ENCODE measurements at places on chromosomes 11 and 22. TPM values are rescaled to one million over a fixed set of nuclear protein-coding genes. Genes with fewer than 3 reads are reported as not detected.

Gene C22orf42
- total RNA-seq = not detected

Gene KCTD14
- 1.3 TPM for total RNA-seq

Gene APLNR
- not detected for total RNA-seq

Gene CEND1
- not detected for total RNA-seq

Gene ANO5
- 0.26 TPM for total RNA-seq

Gene HTR3B
- total RNA-seq = not detected

Gene BRSK2
- not detected for total RNA-seq

Gene MMP7
- not detected for total RNA-seq

Gene NRXN2
- not detected for total RNA-seq

Gene APOL6
- total RNA-seq = 6.1 TPM

Gene KRTAP5-1
- not detected for total RNA-seq

Gene DBX1
- total RNA-seq = not detected

Gene OR5W2
- not detected for total RNA-seq

Gene TRIM3
- total RNA-seq = 7.6 TPM

Gene CTSW
- not detected for total RNA-seq

Gene PTPRCAP
- total RNA-seq = 0.51 TPM

Gene OR5M8
- not detected for total RNA-seq

Gene CNTN5
- not detected for total RNA-seq

Gene NUP50
- total RNA-seq = 74.2 TPM

Gene PVALB
- not detected for total RNA-seq

Gene SMCO4
- total RNA-seq = 2.4 TPM

Gene PANX2
- 0.26 TPM for total RNA-seq

Gene XKR3
- total RNA-seq = not detected

Gene HEPHL1
- total RNA-seq = 0.51 TPM

Gene CCDC157
- total RNA-seq = 0.38 TPM

Gene OR5B21
- not detected for total RNA-seq

Gene TEAD1
- total RNA-seq = 17.6 TPM

Gene FGF4
- total RNA-seq = not detected

Gene ALDH3B1
- total RNA-seq = 6.1 TPM

Gene CCDC34
- total RNA-seq = 1.3 TPM

Gene OR8G5
- total RNA-seq = not detected

Gene SYT13
- not detected for total RNA-seq

Gene OR52H1
- total RNA-seq = not detected

Gene ARRB1
- total RNA-seq = 0.64 TPM

Gene ASCL2
- 0.79 TPM for total RNA-seq

Gene RNH1
- 427 TPM for total RNA-seq

Gene MMP8
- not detected for total RNA-seq

Gene LRRN4CL
- total RNA-seq = 0.26 TPM

Gene GGT5
- total RNA-seq = not detected

Gene LRRC51
- total RNA-seq = 2.6 TPM

Gene MAPK8IP2
- total RNA-seq = 0.53 TPM

Gene PKDREJ
- total RNA-seq = not detected

Gene PTGDR2
- total RNA-seq = not detected

Gene RIC3
- total RNA-seq = 0.26 TPM

Gene TRIM48
- total RNA-seq = not detected

Gene ETS1
- 45.4 TPM for total RNA-seq

Gene SCN4B
- total RNA-seq = 1.2 TPM

Gene SLC25A45
- 0.77 TPM for total RNA-seq

Gene KRTAP5-11
- total RNA-seq = not detected

Gene ASPHD2
- total RNA-seq = 3.4 TPM

Gene PYGM
- 0.26 TPM for total RNA-seq

Gene RIMBP3C
- total RNA-seq = under 0.01 TPM

Gene DSCAML1
- not detected for total RNA-seq

Gene CHRM1
- not detected for total RNA-seq
